Gastroesophageal sphincter (tissue), 4 donors: ENCODE measurements at places on chromosomes 7 and 10. TPM values are rescaled to one million over a fixed set of nuclear protein-coding genes. Genes with fewer than 3 reads are reported as not detected.

SFXN2 gene
- total RNA-seq: 1.7 TPM

POM121 gene
- total RNA-seq: 15.5 TPM

PNLIPRP1 gene
- not detected for total RNA-seq

CCDC6 gene
- total RNA-seq: 54.2 TPM

POMZP3 gene
- 7.6 TPM for total RNA-seq

DNAH11 gene
- 6.9 TPM for total RNA-seq

AKR1C3 gene
- 17.6 TPM for total RNA-seq

ALOX5 gene
- total RNA-seq: 46.4 TPM

CDNF gene
- 0.81 TPM for total RNA-seq

CYP17A1 gene
- total RNA-seq: not detected

ABCC2 gene
- 0.84 TPM for total RNA-seq

NPSR1 gene
- total RNA-seq: not detected

PDE1C gene
- total RNA-seq: 19.8 TPM

PDK4 gene
- total RNA-seq: 208 TPM

OR2A2 gene
- not detected for total RNA-seq

LRRC18 gene
- not detected for total RNA-seq

GALNT17 gene
- 29.3 TPM for total RNA-seq

SYT15B gene
- 4.0 TPM for total RNA-seq

PPP1R17 gene
- total RNA-seq: not detected

CPED1 gene
- total RNA-seq: 97.7 TPM

TMEM176A gene
- total RNA-seq: 26.1 TPM

KLF14 gene
- 0.16 TPM for total RNA-seq

TAS2R5 gene
- total RNA-seq: 1.3 TPM

GPC2 gene
- 1.1 TPM for total RNA-seq

BEND7 gene
- 25.9 TPM for total RNA-seq

ACTL6B gene
- not detected for total RNA-seq

OR2A42 gene
- 0.39 TPM for total RNA-seq

BAG3 gene
- 80.4 TPM for total RNA-seq

JAKMIP3 gene
- total RNA-seq: 0.42 TPM

IFIT1B gene
- not detected for total RNA-seq

BRAT1 gene
- total RNA-seq: 29.5 TPM

ACSL5 gene
- 2.0 TPM for total RNA-seq

HMX2 gene
- total RNA-seq: not detected

ADK gene
- 20.1 TPM for total RNA-seq

CPA2 gene
- total RNA-seq: not detected
